CD4-positive, alpha-beta memory T cell (primary cell): ENCODE measurements at places on chromosomes 3 and 15. TPM values are rescaled to one million over a fixed set of nuclear protein-coding genes. Genes with fewer than 3 reads are reported as not detected.

- DNase-seq = no peak
These were observed 160.5 kb upstream of the UMPS start for GRCh38 chr3:124569761-124570160.

DNA sequence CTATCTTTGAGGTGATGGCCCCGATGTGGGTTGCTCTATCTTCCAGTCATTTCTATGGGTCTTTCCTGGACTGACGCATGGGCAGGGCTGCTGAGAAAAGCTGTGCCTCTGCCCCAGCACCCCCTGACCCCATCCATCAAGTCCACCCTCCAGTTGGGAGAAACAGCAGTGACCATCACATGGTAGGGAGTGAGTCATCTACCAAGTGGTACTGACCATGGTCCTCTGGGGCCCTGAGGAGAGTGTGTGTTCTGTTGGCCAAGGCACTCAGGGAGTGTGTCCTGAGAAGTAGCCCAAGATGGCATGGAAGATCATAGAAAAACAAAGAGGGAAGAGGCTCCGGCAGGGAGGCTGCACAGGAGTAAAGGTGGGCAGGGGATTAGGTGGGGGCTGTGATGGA lies 1.6 kb upstream of the DNAH1 start:
- no peak for DNase-seq

GRCh38 chr15:37219211-37219701 lies 118.9 kb upstream of the MEIS2 start:
- no peak for DNase-seq

GRCh38 chr3:84108442-84108971 lies 850.3 kb upstream of the CADM2 start:
- DNase-seq = no peak

- no peak for DNase-seq
These were observed 36.6 kb upstream of the MGLL start for GRCh38 chr3:127858937-127859336.

DNA sequence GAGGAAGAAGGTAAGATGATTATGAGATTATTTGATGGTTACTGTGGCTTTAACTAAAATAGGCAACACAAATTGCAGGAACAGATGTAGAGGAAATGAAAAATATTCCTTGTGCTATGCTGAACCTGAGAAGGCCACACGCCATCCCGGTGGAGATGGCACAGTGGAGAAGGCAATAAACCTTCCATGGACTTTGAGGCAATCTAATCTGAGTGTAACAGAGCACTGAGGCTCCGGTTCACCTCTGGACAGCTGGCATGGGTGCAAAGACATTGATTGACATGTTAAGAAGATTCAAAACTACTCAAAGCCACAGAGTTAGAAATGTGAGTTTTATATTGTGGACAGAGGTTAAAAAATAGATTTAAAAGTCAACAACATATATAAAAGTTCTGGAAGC lies 535.7 kb downstream of the AGBL1 start:
- no peak for DNase-seq

GRCh38 chr3:141087076-141087777 lies 36.1 kb downstream of the SPSB4 start:
- DNase-seq = no peak

DNA sequence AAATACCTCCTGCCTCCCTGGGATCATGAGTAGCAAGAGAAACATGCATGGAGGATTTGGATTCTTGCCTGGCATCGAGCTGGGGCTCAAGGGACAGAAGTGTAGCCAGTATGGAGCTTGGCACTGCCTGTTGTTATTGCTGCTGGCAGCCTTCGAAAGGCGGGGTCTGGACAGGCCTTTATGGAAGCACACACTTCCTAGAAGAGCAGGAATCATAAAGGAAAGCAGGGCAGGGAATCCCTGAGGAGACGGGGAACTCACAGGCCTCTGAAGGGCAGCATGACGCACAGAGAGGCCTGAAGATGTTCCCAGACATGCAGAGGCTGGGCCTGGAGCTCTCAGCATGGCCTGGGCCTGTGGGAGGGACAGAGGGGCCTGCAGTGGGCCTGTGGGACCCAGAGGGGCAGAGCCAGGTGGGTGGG lies 18.6 kb upstream of the SLC41A3 start:
- no peak for DNase-seq

DNA sequence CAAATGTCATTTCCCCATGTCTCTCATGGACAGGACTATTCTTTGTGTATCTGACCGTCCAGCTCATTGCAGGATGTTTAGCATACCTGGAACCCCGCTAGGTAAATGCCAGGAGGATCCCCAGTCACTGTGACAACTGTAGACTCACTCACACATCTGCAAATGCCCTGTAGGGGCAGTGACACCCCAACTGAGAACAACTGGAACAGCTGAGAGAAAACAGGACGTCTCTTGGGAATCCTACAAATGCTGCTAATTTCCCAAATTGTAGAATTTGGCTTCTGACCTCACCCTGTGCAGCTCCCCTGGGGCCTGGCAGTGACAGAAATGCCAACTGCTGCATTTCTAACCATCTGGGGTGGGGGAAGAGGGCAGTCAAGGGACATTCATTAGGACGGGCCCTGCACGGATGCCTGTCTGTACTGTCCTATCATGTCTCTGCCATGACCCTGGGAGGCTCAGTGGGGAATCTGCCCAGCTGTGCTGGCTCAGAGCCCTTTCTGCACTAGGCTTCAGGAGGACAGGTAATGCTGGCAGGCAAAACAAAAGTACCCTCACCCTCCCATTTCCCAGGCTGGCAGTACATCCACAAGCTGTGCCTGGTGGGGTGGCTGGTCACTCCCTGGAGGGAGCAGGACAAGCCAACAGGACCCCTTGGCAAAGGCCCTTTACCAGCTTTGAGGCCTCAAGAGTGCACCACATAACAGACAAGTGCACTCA lies 30.4 kb downstream of the RAB6B start:
- no peak for DNase-seq

DNA sequence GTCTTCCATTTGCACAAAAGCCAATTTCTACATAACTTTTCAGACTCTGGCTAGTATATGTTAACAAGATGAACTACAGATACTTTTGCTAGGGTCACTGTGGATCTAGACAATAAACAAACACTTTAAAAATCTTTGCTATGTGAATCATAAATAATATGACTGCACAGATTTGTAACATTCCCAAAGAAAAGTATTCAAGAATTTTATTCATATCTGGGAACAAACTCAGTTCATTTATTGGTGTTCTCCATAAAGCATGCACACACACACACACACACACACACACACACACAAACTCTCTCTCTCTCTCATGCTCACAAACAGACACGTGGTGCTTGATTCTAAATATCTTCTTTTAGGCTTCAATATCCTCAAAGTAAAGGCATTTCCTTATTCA lies 18.8 kb upstream of the THRB start:
- no peak for DNase-seq

DNA sequence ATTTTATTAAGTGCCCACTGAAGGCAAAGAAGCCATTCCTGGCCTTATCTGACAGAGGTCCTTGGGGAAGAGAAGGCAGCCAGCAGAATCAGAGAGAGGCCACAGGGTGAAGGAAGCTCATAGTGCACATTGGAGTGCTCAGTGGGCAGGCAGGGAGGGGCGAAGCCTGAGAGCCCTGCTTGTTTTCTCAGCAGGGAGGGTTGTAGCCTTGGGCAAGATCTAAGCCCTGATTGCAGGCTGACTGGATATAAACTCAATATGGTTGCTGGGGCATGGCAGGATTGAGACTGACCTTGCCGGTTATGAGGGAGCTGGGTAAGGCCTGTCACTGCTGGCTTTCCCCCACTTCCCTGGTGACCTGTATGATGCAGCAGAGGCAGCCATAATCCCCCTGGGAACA lies 7.5 kb upstream of the IGSF11 start:
- no peak for DNase-seq

GRCh38 chr15:22949074-22949547 lies 31.1 kb downstream of the CYFIP1 start:
- no peak for DNase-seq

- no peak for DNase-seq
These were observed 27.3 kb upstream of the ANPEP start for GRCh38 chr15:89841962-89842361.

DNA sequence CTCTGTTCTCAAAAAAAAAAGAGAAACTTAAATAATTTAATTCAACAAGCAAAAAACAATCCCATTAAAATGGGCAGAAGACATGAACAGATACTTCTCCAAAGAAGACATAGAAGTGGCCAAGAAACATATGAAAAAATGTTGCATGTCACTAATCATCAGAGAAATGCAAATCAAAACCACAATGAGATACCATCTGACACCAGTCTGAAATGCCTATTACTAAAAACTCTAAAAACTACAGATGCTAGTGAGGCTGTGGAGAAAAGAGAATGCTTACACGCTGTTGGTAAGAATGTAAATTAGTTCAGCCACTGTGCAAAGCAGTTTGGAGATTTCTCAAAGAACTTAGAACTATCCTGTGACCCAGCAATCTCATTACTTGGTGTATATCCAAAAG lies 382.9 kb downstream of the OTOL1 start:
- DNase-seq = no peak

- no peak for DNase-seq
These were observed 251.9 kb downstream of the IGSF11 start for GRCh38 chr3:118782755-118783202.

- DNase-seq = no peak
These were observed 68.8 kb upstream of the DLG1 start for GRCh38 chr3:197367081-197367780.

- peak; percentile 33 for DNase-seq
These were observed 23.8 kb upstream of the TM2D3 start for GRCh38 chr15:101675796-101676582.

DNA sequence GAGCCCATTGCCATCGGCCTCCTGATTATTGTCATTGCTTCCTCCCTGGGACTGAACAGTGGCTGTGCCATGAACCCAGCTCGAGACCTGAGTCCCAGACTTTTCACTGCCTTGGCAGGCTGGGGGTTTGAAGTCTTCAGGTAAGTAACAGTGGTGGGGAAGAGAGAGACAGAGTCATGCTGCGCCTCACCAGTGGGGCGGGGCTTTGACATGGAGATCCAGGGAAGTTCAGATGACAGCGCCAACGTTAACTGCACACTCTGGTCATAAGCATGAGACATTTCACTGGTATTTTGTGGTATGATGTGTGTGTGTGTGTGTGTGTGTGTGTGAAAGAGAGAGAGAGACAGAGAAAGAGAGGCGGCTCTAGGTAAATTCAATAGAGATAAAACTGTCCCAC lies 41.0 kb downstream of the AQP9 start:
- DNase-seq = no peak

GRCh38 chr15:98547741-98548138 lies 100.6 kb upstream of the IGF1R start:
- no peak for DNase-seq

GRCh38 chr3:64088408-64089205 lies 65.3 kb upstream of the PSMD6 start:
- DNase-seq = no peak

- no peak for DNase-seq
These were observed 8.3 kb upstream of the CRYGS start for GRCh38 chr3:186552408-186553031.

DNA sequence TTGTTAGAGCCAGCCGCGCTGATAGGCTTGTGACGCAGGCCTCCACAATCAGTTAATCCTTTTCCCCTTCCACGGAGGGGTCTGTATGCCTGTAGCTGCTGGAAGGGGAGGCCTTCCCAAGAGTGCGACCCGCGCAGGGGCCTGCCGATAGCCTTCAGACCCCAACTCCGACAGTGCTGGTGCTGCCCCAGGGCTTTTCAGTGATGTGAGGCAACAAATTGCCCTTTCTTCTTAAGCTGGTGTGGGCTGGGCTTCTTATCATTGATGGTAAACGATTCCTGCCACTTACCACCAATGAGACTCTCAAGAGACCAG lies 143.4 kb downstream of the CHSY1 start:
- DNase-seq = no peak

- DNase-seq = no peak
These were observed 66.9 kb downstream of the KLF13 start for GRCh38 chr15:31393444-31394091.

- DNase-seq = no peak
These were observed 34.3 kb downstream of the CCDC66 start for GRCh38 chr3:56591262-56591661.

DNA sequence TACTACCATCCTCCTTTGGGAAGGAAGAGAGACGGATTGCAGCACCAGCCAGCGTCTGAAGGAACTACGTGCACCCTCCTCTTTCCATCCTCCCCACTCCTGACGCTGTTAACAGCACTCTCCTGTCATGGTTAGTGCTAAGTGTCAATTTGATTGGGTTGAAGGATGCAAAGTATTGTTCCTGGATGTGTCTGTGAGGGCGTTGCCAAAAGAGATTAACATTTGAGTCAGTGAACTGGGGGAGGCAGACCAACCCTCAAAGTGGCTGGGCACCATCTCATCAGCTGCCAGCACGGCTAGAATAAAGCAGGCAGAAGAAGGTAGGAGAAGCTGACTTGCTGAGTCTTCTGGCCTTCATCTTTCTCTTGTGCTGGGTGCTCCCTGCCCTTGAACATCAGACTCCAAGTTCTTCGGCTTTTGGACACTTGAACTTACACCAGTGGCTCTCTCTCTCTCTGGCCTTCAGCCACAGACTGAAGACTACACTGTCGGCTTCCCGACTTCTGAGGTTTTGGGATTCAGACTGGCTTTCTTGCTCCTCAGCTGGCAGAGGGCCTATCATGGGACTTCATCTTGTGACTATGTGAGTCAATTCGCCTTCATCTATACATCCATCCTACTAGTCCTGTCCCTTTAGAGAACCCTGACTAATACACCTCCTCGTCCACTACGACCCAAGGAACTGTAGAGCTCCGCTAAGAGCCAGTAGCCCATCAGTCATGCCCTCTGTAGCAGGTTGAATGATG lies 128.2 kb upstream of the HES1 start:
- no peak for DNase-seq

The C3orf49 gene
- polyA plus RNA-seq = not detected

The LMAN1L gene
- not detected for polyA plus RNA-seq

The CHRM5 gene
- not detected for polyA plus RNA-seq

The GASK1A gene
- polyA plus RNA-seq = not detected

The SLC9C1 gene
- not detected for polyA plus RNA-seq

The CGNL1 gene
- not detected for polyA plus RNA-seq

The VGLL3 gene
- polyA plus RNA-seq = not detected

The FAM227B gene
- polyA plus RNA-seq = 18.4 TPM

The STAC gene
- not detected for polyA plus RNA-seq

The OSTN gene
- polyA plus RNA-seq = not detected

The FBXW12 gene
- not detected for polyA plus RNA-seq

The TRH gene
- not detected for polyA plus RNA-seq

The SPATA12 gene
- not detected for polyA plus RNA-seq

The GCSAM gene
- polyA plus RNA-seq = 41.2 TPM
